ENCODE measurements at places on chromosomes 4 and X. TPM values are rescaled to one million over a fixed set of nuclear protein-coding genes. Genes with fewer than 3 reads are reported as not detected.
A peak's percentile ranks its signal among the peaks of the same experiment; 100 is the strongest.

- DNase-seq = peak; percentile 30
Measured at GRCh38 chr4:135598151-135598550, 1396.6 kb upstream of the PABPC4L start.

GBA3 gene
- not detected for total RNA-seq

- no peak for DNase-seq
Measured at GRCh38 chr4:92952426-92952825, 648.7 kb downstream of the GRID2 start.

DNA sequence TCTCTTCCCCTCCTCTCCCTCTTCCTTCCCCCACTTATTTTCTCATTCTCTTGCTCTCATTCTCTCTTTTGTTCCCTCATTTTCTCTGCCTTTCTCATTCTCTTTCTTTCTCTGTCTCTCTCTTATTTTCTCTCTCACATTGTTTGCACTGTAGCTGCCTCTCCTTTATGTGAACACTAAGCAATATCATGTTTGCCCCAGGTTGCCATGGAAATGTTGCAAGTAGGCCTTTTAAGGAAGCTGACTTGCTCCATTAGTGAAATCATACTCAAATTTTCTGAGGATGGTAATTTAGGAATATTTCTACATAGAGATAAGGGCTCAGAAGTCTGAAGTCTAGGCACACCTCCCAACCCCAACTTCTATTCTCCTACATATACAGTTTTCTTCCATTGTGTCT is 130.1 kb downstream of the EDA start:
- no peak for DNase-seq

GSPT2 gene
- 10.2 TPM for total RNA-seq

PLAC8 gene
- 17.5 TPM for total RNA-seq

DNA sequence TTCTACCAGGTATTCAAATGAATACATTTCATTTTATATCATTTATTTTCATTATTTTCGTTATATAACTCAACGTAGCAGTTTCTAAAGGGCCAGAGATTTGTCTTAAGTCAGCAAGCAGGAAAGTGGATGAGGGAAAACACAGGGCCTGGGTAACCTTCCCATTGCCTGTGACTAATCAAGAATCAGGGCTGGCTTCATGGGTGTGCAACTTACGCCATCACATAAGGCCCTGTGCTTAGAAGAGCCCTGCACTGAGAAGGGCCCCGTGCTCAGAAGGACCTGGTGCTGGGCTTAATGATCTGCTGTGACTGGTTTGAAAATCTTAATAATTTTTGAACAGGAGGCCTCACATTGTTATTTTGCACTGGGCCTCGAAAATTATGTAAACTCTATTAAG is 65.4 kb upstream of the FAM9C start:
- DNase-seq = no peak

- DNase-seq = no peak
Measured at GRCh38 chr4:24108567-24108966, 218.7 kb upstream of the PPARGC1A start.

RIPPLY1 gene
- total RNA-seq = not detected

GRCh38 chr4:146182443-146182842 is 6.9 kb downstream of the LSM6 start:
- DNase-seq = no peak

GRCh38 chrX:54808109-54808604 is 612 bp downstream of the MAGED2 start:
- DNase-seq = peak; percentile 76

GRCh38 chrX:48715072-48715471 is 18.5 kb downstream of the SUV39H1 start:
- DNase-seq = peak; percentile 59

DNA sequence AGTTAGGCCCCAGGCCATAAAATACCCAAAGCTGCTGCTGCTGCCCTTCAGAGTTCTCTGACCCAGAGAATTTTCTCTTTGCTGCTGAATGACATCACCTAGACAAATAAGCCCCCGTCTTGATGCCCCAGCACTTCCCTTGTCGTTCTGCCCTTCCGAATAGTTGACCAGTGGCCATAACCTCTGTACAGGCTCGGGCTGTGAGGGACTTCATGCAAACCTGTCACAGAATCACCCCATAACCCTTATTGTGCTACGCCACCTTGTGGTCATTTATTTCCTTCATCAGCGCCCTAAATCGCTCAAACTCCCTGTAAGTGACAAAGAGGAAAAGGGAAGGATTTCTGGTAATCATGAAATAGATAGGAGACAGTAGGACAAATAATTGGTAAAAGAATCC is 18.8 kb downstream of the SPACA5 start:
- peak; percentile 73 for DNase-seq

ZDHHC15 gene
- 0.99 TPM for total RNA-seq

- no peak for DNase-seq
Measured at GRCh38 chrX:129749069-129749468, 10.3 kb downstream of the XPNPEP2 start.

BEND4 gene
- not detected for total RNA-seq

GRCh38 chrX:23435108-23435507 is 100.5 kb downstream of the PTCHD1 start:
- DNase-seq = peak; percentile 67

DDIT4L gene
- 9.6 TPM for total RNA-seq

MAGEA1 gene
- total RNA-seq = not detected

DNA sequence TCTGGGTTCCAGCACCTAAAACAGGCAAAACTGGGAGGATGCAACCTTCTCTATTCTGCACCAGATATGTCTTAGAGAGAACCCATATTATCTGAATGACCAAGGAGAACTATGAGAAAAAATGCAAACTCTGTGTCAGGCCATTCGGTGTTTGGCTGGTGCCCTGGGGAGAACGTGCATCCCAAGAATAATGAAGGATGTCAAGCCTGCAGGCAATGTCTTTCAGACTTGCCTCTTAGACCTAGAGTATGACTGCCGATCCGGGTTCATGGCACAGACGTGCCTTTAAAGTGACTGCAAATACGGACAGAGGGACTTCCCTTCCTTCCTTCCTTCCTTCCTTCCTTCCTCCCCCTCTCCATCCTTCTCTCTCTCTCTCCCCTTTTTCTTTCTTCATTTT is 6.9 kb downstream of the XAGE1B start:
- no peak for DNase-seq

NSUN7 gene
- not detected for total RNA-seq

MED28 gene
- total RNA-seq = 7.5 TPM

DNA sequence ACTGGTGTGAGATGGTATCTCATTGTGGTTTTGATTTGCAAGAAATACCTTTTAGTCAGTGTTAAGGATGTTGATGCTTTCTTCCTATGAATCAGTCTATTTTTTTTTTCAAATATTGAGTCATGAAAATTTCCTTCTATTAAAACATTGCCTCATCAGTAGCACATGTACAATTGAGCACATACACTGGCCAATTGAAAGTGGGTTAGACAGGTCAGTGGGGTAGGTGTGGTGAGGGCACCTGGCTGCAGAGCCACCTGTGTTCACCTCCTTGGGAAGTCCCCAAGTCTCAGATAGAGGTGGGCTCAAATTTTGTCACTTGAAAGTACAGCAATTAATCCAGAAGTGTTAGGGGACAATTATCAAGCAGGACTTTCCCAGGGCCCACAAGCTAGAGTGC is 243.7 kb downstream of the SPRY1 start:
- no peak for DNase-seq

DNA sequence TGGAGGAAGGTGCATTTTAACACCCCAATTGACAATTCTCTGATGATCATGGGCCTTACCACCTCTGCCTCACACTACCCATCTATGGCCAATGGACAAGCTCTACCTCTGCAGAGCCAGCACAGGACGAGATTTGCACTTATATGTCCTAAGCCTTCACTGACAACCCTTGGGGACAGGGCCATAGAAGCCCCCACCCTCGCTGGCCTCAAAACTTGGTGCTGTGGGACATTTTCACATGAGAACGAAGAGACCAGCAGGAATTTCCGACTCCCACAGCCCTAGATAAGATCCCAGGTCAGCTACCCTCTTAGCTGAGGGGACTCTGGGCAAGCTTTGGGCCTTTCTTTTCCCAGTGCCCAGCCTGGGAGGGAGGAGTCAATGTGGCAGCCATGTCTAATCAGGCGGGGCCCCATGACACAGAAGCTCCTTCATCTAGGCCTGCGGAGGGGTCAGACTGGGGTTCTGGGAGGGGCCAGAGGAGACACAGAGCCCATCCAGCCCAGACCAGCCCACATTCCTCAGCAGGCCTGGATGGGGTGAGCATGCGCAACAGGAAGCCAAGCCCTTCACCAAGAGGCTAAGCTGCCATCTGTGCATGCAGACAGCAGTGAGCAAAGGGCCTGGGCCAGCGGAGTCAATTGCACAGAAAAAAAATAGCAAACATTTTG is 12.1 kb downstream of the PJA1 start:
- DNase-seq = no peak

- DNase-seq = no peak
Measured at GRCh38 chr4:111074523-111075114, 451.7 kb upstream of the PITX2 start.

DNA sequence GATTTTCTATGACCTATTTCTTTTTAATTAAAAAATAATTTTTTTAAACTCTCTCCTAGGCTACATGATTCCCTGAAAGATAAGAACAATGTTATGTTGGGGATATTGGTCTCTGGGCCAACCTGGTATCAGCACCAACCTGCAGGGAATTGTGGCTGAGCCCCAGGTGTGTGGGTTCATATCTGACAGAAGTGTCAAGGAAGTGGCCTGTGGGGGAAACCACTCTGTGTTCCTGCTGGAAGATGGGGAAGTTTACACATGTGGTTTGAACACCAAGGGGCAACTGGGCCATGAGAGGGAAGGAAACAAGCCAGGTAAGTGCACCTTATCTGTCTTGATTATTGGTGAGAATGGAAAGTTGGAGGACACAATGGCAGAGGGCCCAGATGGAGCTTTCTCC is 13.5 kb downstream of the HERC3 start:
- no peak for DNase-seq

PABPC1L2B gene
- total RNA-seq = not detected

- DNase-seq = peak; percentile 97
Measured at GRCh38 chr4:6688879-6689505, 4.7 kb upstream of the S100P start.

DNA sequence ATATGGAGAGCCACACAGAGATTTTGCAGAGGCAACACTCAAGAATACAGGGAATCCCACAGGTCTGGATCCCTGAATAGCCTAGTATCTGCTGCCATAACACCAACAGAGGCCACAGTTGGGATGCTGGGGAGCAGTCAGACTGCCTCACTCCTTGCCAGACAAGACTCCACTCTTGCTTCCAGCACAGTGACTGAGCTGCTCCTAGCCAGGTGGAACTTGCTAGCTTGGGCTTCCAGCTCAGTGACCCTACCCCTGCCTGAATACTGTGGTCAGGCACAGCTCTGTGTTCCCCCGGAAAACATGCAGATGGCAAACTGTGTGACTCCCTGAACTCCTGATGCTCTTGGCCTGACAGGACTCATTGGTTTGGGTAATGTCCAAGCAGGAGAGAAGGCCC is 251.8 kb downstream of the KCTD8 start:
- no peak for DNase-seq

- DNase-seq = peak; percentile 65
Measured at GRCh38 chrX:73855546-73855945, 292.5 kb downstream of the CHIC1 start.

DNA sequence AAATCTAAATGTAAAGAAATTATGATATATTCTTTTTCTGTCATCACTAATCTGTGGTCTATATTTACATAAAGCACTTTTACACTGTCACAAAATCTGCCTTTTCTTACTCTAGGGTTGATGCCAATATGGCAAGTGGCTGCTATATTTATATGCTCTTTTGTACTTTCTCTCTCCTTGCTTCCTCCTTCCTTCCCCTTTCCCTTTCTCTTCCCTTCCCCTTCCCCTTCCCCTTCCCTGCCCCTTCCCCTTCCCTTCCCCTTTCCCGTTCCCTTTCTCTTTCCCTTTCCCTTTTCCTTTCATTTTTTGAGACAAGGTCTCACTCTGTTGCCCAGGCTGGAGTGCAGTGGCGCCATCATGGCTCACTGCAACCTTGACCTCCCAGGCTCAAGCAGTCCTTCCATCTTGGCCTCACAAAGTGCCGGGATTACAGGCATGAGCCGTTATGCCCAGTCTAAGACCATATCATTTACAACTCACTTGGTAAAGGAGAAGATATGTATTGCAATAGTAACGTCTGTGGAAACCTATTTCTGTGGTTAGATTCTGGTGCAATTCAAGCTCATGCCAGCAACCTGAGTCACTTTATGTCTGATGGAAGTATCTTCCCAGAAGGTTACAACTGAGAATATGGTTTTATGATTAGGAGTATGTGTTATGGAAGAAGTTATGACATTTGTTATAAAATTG is 13.9 kb upstream of the PLAC8 start:
- DNase-seq = peak; percentile 34

SMIM10L2A gene
- 0.08 TPM for total RNA-seq

- DNase-seq = no peak
Measured at GRCh38 chrX:45200741-45201234, at the start of gene DIPK2B. TSS of gene DIPK2B (minus strand) at chrX:45200876. CDS start at chrX:45200826, 50 bp downstream.

ZNF711 gene
- 2.1 TPM for total RNA-seq

DNA sequence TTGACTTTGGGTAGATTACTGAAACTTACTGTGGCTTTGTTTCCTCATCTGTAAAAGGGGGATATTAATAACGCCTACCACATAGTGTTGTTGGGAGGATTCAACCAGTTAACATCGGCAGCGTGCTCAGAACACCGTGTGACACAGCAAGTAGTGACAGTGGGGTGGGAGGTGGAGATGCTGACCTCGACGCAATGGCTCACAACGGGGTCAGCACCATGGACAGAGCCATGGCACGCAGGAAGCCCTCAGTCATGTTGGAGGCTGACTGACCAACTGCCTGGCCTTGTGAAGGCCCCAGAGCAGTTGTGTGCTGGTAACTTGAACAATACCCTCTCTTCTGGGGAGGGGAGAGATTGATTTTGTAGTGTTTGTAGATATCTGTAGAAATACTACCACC is 93.2 kb downstream of the WFS1 start:
- DNase-seq = peak; percentile 30

- peak; percentile 53 for DNase-seq
Measured at GRCh38 chr4:166153548-166153947, 280.5 kb downstream of the TLL1 start.

DNA sequence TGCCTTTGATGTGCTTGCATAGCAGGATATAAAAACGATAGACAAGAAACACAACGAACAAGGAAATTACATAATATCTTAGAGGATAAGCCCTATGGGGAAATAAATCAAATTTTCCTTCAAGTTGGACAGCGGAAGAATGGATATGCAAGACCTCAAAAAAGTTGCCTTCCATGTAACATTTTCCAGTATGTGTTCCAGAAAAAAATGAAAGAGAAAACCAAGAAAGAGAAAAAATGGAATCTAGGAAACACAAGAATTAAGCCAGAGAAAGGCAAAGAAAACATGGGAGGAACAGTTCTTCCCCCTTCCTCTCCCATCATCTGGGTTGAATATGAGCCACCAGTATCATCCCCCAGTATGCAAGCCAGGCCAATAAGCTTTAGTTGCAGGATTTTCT is 34.6 kb upstream of the MID1 start:
- DNase-seq = no peak

DNA sequence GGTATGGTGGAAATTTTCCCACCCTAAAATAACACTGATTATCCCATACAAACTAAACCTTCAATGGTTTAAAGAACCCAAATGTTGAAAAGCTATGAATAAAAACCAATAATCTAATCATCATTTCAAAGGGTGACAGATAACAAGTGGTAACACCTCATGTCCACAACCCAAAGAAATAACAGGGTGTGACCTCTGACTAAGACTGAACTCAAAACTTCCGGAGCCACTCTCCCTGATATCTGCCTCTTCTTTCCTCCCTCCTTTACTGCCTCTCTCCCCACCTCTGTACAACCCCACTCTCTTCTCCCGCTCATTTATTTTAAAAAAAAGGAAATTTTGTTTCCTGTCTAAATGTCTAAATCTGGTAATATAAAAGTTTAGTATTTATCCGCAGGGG is 11.5 kb downstream of the FBXW7 start:
- DNase-seq = no peak

GRCh38 chrX:111007238-111007637 is 88.8 kb upstream of the PAK3 start:
- no peak for DNase-seq

EMD gene
- 53.2 TPM for total RNA-seq

PCYT1B gene
- 0.08 TPM for total RNA-seq

Measured in myocyte (in vitro differentiated cells).